ENCODE measurements at places on chromosomes 5 and 9.

- DNase-seq, result no peak
Measured at GRCh38 chr5:169719360-169720314, 82.6 kb downstream of the DOCK2 start.

GRCh38 chr5:160442824-160443431, 21.3 kb downstream of the PTTG1 start:
- no peak for DNase-seq

- no peak for DNase-seq
Measured at GRCh38 chr9:126851286-126851880, 9.1 kb upstream of the ZBTB34 start.

DNA sequence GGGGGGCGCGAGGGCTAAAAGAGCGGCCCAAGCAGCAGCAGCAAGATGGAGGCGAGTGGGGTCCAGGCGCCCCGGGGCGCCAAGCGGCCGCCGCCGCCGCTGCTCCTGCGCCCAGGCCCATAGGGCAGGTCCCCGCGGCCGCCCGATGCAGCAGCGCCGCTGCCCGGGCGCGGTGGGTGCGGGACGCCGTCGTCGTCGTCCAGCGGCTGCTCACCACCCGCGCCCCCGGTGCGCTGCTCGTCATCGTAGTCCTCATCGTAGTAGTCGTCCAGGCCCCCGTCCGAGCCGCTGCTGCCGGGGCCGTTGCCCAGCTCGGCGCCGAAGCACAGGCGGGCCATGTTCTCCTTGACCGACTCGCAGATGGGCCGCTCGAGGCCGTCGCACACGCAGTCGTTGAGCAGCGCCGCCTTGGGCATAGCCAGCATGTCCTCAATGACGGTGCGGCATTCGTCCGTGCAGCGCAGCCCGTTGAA, 1.5 kb downstream of the GAS1 start:
- DNase-seq, result no peak

DNA sequence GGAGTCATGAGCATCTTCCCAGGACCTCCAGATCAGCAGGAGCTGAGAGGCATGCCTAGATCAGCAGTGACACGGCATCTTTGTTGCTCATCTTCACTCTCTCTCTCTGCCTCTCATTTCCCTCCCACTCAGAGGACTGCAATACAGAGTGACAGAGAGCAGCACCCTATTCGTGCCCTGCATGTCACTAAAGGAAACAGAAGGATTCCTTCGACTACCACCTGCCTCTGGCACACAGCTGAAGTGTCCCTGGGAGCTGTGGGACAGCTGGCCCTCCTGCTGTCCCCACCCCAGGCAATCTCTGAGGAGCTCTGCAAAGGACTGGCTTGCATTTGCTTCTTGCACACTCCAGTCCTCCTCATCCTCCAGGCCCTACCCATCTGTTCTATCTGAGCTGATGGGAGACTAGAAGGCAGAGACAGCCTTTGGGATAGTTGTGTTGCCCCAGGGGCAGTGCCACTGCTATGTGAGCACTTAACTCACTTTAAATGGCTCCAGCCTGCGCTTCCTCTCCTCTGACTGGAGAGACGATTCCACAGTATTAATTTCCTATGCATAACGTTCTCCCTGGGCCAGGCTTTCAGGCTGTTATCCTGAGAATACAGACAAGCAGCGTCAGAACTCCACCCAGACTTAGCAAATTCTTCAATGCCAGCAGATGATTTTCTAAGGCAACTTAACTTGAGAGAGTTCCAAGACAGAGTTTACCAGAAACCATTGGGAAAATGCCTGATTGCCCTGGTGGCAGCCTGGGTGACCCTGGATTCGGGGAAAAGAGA, 167.6 kb upstream of the MAP1B start:
- no peak for DNase-seq

DNA sequence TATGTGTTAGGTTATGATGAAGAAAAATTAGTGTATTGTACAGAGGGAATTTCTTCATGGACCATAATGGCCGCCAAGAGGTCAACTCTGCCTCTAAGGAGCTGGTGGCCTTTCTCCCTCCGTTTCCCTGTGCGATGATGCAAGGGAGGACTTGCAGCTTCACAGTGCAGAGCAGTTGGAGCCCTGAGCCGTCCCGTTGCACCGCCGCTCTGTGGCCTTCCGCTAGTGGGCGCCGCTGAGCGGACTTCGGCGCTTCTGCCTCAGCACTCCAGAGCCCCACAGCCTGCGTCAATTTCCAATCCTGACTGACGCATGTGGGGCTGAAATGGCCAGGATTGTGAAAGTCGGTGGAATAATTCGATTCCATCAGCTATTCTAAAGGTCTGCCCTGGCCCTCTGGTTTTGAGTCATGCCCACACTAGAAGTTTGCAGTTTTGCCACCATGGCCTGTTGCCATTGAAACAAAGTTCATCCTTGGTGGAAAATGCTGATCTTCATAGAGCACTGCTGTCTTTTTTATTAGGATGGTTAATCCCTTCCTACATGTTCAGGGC, 22.7 kb upstream of the LECT2 start:
- DNase-seq, result peak; percentile 29

DNA sequence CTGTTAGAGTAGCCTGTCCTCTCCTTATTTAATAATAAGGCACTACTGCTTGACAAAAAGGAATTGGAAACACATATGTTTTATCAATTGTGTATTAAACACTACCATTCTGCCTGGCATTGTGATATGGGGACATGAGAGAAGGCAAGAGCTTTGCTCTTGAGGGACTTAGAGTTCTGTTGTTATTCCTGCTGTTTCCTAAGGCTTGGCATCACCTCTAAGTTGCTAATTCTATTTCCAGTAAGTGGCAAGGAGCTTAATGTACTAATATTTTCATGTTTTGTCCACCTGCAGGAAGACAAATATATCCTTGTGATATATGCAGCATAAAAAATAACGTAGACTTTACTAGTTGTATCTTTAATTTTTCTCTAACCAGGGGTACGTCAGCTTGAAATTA, 12.6 kb downstream of the HMGCR start:
- no peak for DNase-seq

DNA sequence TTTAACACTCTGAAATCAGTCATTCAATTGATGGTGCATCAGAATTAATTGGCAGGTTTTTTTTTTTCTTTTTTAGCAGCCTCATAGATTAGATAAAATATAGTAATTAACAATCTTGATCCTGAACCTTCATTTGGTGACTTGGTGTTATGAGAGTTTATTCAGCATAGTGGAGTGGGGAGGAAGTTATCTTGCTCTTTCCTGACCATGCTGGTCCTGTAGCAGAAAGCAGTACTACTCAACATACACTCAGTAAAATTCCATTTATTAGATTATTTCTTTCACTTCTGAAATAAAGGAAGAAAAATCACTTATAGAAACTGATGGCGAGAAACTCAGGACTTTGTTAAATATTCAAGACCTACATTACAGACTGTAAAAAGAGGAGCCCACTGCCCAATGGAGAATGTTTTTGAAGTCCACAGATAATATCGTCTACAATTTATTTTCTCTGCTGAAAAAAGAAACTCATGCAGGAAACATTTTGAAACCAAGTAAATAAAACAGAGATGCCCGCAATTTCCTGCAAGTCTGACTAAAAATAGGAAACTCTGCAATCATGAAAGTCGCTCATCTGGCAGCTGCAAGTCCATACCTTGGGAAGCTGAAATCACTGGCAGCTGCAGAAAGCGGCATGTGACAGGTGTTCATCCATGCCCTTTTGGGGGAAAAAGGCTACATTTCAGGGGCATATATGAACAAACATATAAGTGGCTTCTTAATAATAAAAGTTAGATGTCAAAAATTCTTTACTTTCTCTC, 233.2 kb upstream of the RFX3 start:
- no peak for DNase-seq

DNA sequence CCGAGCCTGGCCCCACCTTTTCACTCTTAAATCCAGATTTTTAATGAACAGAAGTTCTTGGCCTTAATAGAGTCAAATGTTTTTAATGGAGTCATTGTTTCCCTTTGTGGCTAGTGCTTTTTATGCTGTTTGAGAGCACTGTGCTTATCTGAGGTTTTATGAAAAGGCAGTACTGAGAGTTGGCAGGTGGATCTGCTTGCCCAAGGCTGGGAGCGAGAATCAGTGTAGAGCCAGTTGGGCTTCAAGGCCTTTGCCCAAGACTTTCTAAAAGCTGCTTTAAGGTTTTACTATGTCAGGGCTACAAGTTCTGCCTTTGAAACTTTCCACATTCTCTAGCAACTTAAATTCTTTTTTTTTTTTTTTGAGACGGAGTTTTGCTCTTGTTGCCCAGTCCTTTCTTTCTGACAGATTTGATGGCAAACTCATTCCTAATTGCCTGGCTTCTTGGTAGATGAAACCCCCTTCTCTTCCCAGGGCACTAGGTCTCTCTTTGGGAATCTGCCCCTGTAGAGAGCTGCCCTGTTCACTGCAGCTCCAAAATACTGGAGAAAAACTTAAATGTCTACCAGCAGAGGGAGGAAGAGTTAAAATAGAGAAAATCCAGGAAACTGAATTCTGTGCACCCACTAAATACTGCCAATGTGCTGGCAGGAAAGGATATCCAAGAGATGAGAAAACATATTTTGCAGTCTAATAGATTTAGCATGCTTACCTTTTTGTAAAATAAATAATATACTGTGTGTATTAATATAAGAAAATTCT, 36.9 kb upstream of the CDK20 start:
- no peak for DNase-seq

GRCh38 chr5:87051502-87052113, 216.1 kb upstream of the RASA1 start:
- DNase-seq, result no peak

DNA sequence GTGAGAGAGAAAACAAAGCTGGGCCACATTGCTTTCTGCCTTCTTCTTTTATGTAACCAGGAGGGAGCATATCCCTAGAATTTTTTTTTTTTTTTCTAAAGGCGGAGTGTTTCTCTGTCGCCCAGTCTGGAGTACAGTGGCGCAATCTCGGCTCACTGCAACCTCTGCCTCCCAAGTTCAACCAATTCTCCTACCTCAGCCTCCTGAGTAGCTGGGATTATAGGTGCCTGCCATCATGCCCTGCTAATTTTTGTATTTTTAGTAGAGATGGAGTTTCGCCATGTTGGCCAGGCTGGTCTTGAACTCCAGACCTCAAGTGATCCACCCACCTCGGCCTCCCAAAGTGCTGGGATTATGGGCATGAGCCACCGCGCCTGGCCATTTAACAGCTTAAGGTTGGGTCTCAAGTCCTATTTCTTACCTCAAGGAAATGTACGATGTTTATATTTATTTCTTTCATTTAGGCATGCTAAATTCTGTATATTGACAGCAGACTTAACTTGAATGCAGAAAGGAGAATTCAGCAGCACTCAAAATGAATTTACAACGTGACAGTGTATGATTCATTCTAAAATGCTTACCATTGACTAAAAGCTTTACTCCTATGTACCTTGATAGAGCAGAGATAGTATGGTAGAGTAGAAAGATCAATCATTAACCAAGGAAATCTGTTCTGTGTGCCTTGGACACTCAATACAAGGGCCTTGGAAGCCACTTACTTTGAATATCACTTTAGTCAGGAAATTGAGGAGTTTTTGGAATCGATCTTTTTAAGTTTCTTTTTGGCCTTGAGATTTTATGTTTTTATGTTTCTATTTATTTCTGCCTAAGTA, 100.9 kb downstream of the F2RL2 start:
- DNase-seq, result no peak

- DNase-seq, result no peak
Measured at GRCh38 chr5:24642022-24642421, 2.8 kb downstream of the CDH10 start.

GRCh38 chr5:149376711-149377447, 2.2 kb downstream of the IL17B start:
- DNase-seq, result no peak

GRCh38 chr5:77376609-77377300, 115.4 kb downstream of the WDR41 start:
- no peak for DNase-seq

- DNase-seq, result no peak
Measured at GRCh38 chr5:158261674-158262367, 402.9 kb upstream of the CLINT1 start.

DNA sequence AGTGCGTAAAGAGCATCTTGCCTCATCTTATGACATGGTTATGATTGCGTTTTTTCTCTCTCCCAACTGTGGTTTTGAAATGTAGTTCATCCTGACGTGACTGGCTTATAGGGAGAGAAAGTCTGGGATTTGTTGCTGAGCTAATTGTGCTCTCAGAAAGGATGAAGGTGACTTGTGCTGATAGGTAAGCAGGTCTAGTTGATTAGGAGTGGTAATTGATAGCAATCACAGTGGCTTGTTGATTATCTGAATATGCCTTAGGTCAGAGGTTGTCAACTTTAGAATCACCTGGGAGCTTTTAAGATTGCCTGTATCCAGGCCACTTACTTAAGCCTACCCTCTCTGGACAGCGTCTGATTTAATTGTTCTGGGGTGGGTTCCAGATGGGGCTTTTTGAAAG, 117.8 kb downstream of the TLE4 start:
- no peak for DNase-seq

GRCh38 chr5:140041492-140042392, 1.4 kb downstream of the NRG2 start:
- DNase-seq, result no peak

GRCh38 chr9:82989929-82990328, 73.0 kb downstream of the RASEF start:
- DNase-seq, result no peak

- DNase-seq, result no peak
Measured at GRCh38 chr5:75558981-75559632, 47.4 kb downstream of the POLK start.

DNA sequence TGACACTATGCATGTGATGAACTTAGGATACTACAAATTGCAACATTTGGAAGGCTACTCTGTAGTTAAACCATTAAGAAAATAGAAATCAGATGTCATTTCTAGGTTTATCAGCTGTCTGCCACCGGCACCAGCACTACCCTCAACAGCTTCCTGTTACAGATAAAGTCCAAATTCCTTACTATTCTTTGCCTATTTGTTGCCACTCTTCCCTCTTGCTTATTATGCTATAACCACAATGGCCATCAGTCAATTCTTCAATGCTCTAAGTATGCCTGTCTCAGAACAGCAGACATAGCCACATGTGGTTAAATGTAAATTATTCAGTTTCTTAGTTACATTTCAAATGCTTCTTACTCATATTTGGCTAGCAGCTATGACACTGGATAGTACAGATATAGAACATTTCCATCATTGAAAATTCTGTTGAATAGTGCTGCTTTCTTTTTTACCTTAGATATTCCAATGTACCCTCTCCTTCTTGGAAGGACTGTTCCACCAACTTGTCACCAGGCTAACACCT, 21.0 kb downstream of the DHX29 start:
- DNase-seq, result no peak

DNA sequence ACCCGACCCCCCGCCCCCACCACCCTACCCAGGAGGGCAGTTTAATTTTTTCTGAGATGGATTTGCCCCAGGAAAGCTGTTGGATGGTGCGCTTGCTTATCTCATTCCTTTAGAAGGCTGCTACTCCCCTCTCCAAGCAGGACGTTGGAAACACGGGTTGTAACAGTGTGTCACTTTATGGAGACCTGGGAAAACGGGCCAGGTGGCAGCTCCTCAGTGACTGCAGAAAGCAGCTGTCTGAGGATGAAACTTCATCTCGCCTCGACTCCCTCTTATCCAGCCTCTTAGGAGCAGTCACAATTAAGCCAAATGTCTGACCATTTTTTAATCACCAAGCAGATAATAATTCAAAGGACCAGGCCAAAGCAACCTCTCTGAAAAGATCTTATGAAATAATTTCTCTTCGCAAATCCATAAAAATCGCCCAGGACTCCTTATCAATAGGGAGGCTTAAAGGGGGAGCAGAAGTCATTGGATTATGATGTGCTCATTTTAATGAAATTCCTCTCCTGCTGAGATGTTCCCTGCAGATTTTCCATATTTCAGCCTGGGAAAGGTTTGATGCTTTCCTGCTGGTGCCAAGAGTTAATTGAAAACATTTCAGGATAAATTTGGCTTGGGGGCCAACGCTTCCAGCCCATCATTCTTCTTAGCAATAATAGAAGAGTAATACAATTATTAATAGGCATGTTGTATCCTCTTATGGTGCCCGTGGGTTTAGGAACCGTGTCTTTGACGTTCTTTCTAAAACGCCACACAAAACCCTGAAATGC, 26.0 kb downstream of the GAS1 start:
- no peak for DNase-seq
